Kidney capillary endothelial cell (primary cell): ENCODE measurements at places on chromosomes 1 and 21.

- no peak for DNase-seq
Measured at GRCh38 chr1:109225308-109225707, 11.6 kb downstream of the SARS1 start.

DNA sequence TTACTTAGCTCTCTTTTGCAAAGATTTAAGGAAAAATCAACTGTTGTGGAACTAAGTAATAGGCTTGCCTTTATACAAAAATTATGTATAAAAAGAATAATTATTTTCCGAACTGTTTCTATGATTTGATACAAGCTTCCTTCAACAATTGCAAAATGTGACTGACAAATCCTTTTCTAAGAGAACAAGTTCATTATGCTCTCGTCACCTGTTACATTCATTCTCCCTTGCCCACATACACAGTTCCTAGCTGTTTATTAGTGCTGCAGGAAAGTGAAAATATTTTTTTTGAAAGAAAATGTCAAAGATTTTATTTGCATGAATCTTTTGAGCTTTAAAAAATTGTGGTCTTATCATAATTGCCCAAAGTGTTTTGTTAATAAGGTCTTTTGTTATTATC lies 466.2 kb downstream of the USP25 start:
- peak; percentile 14 for DNase-seq

DNA sequence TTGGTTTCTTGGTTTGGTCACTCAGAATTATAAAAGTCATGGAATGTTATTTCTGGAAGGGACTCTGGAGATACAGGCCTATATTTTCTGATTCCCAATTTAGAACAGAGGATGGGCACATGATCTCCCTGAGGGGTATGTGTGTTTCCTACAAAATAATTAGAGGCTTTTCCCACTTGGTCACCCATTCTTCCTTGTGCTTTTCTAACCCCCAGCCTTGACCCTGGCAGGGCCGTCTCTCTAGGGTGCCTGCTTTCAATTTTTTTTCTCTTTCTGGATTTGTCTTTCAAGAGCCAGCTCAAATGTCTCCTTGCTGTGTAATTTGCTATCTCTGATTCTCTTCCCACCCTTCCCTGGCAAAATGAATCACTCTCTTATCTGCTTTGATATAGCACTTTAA lies 131.9 kb downstream of the HLX start:
- no peak for DNase-seq

- DNase-seq, result no peak
Measured at GRCh38 chr1:220926146-220926545, 46.9 kb downstream of the HLX start.

- DNase-seq, result no peak
Measured at GRCh38 chr1:36511804-36512798, 29.4 kb upstream of the CSF3R start.

DNA sequence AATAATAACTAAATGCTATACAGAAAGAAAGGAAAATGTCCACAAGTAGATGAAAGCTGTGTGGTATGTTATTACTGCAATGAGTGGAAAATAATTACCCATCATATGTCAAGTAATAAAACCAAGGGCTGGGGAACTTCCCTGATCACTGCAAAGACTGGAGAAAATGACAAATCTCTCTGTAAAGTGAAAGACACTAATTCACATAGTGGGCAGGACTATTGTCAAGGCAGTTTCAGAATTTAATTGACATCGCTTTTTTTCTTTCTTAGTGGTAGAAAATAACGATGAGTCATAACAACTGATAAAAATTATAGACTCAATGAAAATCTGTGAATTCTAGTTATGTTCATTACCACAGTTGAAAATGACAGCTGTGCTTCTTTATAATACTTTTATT lies 153.7 kb upstream of the ST6GALNAC5 start:
- no peak for DNase-seq

DNA sequence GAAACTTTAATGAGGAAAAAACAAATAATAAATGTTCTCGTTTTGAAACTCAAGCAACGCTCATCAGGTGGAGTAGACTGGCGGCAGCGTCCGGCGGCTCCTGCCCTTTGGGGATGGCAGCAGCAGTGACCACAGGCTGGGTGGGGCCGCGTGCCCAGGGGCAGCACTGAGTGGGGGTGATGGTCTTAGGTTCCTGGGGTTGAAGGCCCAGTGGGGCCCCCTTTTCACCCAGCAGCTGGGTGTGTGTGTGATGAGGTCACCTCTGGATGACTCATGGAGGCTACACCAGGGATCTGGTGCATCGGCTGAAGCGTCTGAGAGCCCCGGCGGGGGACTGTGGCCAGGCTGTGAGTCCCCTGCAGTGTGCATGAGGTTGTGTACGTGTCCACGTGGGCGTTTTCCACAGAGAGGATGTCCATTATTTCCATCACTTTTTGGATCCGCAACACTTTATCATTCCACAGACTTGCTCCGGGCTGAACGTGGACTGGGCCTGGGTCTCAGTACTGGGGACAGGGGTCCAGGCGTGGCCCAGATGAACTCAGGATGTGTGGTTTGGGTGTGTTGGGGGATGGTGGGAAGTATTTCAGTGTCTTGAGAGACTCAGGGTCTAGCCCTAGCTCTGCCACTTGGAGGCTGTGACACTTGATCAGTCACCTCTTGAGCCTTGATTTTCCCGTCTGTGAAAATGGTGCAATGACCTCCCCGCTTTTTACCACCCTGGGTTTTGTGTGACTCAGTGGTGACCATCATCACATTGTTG lies 25.6 kb downstream of the LDLRAP1 start:
- DNase-seq, result no peak

DNA sequence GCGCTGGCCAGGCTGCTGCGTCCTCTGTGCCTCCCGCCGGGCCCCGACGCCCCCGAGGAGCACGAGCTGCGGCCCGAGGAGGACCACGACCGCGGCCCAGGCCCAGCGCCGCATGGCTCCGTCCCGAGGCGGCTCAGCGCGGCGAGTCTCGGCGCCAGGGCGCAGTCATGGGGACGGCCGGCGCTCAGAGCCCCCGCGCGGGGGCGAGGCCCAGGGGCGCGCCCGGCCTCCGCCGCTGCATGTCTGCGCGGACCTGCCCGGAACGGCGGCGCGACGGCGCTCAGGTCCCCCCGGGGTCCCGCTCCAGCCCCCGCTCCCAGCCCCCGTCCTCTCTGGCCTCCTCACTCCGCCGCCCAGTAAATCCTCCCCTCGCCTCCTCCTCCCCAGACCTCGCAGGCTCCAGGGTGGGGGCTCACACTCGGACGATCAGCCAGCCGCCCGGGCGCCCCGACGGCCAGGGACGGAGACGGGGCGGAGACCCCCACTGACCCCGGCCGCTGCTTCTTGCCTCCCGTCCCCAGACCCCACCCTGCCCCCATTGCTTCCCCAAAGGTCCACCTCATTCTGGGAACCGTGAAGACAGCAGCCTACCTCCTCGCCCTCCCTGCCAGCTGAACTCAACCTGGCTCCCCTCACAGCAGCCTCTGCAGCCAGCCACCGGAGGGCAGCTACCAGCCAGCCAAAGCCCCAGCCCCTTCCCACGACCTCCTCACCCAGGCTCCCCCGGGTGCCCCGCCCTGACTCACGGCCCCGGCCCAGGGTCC lies at the start of gene C1QTNF12:
Gene C1QTNF12, minus strand, starts transcription at position 146 of the 764 bp plus-strand sequence. Its CDS starts 32 bp downstream, at position 114.
- DNase-seq, result no peak

DNA sequence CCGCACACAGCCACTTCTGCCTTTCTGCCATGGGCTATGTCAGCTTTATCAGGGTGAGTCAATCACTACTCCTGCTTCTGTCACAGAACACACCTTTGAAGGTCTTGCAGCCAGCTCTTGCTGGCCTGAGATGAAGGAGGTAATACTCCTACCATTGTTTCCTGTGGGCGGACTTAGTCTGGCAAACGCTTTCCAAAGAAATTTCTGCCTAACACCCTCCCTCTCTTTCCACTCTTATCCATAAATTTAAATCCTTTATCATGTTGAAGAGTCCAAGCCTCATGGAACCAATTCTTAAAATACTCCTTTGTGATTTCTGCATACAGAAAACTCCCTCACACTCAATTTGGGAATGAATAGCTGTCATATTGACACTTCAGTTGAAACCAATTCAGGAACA lies 633.1 kb upstream of the CHRM3 start:
- no peak for DNase-seq

DNA sequence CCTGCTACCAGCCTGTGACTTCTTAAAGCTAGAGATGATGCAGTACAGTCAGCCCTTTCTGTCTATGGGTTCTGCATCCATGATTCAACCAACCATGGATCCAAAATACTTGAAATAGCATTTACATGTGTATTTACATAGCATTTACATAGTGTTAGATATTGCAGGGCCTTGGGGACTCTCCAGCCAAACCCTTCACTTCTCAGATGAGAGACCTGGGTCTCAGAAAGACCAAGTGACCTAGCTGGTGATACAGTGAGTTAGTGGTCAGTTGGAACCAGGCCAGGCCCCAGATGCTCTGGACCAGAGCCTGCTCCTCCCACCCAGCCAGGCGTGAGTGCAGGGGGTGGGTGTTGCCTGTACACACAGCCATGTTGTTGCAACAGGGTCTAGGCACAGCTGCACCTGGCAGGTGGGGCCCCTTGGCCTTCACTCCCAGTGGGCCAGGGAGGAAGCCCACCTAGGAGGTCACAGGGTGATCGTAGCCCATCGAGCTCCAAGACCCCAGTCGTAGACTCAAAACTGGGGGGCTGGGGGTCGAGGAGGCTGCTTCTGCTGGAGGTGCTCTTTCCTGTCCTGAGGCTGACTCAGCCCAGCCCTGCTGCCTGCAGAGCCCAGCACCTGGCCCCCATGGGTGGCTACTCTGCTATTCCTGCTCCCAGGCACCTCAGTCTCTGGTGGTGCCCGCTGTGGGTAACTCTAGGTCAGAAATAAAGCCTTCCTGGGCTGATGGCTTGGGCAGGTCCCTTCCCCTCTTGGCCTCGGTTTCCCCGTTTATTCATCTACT lies 7.7 kb downstream of the TMEM61 start:
- DNase-seq, result no peak
